ENCODE measurements at places on chromosomes 1 and 21. TPM values are rescaled to one million over a fixed set of nuclear protein-coding genes. Genes with fewer than 3 reads are reported as not detected.

GRCh38 chr1:229012823-229013222 lies 258.1 kb upstream of the RAB4A start:
- no peak for DNase-seq

The OR2T29 gene
- total RNA-seq, result not detected

GRCh38 chr1:185693654-185694053 lies 40.5 kb upstream of the HMCN1 start:
- DNase-seq, result no peak

- no peak for DNase-seq
Observed at GRCh38 chr1:154808909-154809262, 61.2 kb downstream of the KCNN3 start.

GRCh38 chr1:59342801-59343575 lies 46.1 kb downstream of the FGGY start:
- no peak for DNase-seq

DNA sequence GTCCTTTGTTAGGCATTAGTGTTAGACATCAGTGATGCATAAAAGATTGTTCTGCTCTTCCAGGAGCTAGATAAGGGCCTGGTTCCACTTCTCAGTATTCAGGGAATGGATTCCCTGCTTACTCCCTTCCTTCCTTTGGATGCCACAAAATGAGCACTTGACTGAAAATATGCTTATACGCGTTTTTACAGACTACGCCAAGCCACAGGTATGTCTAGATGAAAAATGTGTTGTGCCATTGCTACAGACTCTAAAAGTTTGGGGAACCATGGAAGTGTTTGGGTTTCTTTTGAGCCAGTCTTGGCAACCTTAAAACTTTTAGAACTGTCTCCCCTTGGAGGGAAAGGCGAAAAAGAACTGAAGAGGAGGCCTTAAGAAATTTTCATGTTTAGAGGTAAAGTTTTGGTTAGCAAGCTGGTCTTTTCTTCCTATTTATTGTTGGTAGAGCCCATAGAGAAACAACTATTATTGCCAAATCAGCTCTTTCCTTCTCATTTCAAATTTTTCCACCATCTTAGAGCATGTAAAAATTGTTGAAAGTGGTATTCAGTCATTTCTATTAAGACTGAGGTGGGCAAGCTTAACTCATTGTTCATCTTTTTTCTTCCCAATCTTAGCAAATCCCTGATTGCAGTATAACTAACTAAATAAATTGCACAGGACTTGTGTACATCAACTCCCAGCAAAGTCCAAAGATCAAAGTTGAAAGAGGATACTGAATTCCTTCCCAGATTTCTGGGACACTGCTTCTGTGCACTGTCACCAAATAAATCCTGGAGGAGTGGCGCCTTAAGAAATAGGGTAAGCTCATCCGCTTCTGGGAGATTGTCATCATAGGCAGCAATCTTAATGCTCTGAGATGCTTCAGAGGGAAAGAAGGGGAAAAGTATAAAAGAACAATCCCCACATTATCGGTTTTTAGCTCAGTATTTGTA lies 18.9 kb downstream of the FGGY start:
- DNase-seq, result no peak

DNA sequence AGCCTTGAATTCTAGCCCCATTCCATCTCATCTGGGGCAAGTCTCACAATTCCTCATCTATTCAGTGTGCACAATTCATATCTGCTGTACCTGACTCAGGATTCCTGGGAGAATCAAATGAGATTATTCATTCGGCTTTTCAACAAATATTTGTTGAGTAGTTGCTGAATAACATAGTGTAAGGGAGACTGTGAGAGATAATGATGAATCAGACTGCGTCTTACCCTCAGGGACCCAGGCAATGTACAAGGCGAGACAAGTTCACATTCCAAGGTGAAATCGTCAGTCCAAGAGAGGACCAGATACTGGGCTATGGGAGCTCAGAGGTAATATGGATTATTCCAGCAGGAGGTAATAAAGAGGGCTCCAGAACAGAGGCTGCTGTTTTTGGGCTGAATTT lies 67.8 kb upstream of the SMYD2 start:
- DNase-seq, result no peak

The FHL3 gene
- 20.3 TPM for total RNA-seq

GRCh38 chr1:233289676-233290075 lies 5.8 kb downstream of the PCNX2 start:
- DNase-seq, result no peak

GRCh38 chr1:235424092-235424491 lies 56.9 kb downstream of the TBCE start:
- no peak for DNase-seq

DNA sequence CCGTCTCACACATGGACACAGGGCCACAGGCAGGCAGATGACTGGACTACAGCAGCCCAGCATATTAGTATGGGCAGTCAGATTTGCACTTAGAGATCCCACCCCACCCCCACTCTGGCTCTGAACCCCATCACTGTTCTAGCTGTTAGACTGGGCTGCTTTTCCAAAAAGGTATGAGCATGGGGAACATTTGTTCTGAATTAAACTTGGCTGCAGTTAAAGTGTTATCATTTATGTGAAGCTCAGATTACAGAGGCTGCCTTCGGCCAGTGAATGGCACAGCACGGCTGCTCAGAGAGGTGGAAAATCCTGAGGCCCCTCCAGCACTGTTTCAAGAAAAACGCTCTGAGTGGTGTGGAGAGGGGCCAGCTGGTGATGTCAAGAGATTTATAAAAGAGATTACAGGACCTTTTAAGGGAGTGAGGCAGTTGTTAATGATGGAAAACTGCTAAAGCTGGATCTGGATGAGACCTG lies 6.9 kb upstream of the NOS1AP start:
- peak; percentile 58 for DNase-seq

The LAPTM5 gene
- total RNA-seq, result 0.10 TPM

The INSRR gene
- total RNA-seq, result not detected

GRCh38 chr1:234950598-234950997 lies 178.0 kb downstream of the TOMM20 start:
- DNase-seq, result no peak

GRCh38 chr1:171740356-171740863 lies 1.5 kb downstream of the VAMP4 start:
- DNase-seq, result no peak

The OR6K3 gene
- total RNA-seq, result not detected

DNA sequence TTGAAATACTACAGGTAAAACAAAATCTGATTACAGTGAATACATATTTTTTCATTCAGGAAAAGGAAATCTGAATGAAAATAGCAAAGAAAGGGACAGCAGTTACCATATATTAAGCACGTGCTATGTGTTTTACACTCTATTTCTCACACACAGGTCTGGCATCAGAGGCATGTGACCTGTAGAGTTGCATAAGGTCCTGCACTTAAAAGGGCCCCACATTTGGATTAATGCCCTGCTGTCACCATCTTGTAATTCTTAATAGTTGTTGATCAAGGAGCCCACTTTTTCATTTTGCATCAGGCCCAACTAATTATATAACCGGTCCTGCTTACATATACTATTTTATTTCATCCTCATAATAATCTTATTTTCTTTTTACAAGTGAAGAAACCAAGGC lies 125.8 kb downstream of the LRRC40 start:
- no peak for DNase-seq

GRCh38 chr1:111505641-111506119 lies 2.2 kb upstream of the ADORA3 start:
- no peak for DNase-seq

GRCh38 chr1:109625176-109625575 lies 5.5 kb downstream of the AMPD2 start:
- no peak for DNase-seq

DNA sequence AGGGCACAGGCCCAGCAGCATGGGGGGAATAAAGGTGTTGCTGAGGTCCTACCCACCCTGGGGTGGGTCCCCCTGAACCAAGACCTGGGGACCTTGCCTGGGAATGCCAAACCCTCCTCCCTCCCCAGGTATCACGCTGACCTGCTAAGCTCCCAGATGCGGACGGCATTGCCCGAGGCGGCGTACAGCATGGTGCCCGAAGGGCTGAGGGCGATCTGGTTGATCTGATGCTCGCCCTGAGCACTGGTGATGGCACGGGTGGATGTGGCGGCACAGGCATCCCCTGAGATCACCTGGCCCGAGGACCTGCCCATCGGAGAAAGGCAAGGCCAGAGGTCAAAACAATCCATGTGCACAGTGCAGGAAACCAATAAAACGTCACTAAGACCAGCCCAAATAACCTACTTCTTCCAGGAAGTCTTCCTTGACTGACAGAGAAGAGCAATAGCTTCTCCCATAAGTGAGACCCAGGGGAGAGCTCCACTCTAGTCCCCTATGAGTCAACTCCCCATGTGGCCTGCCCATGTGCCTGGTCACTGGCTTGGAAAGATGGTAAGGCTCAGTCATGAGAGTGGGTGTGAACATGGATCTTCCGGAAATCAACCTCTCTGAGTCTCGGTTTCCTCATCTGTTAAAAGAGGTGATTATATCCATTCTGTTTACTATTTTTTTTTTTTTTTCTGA lies 46.3 kb downstream of the KIF21B start:
- no peak for DNase-seq

DNA sequence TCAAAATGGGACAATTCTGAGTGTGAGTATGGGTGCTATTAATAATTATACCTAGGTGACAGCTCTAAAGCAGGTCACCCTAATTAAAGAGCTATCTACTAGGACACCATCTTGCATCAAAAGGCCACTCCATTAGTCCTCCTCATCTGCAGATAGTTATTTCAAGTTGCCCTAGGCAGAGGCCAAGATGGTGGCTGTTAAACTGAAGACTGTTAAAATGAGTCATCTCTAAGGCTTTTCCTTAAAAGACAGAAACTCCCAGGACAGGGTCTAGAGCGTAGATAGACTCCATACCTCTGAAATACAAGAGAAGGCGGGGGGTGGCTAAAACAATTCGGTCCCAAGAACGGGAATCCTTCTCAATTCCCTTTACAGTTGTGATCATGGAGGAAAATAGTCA lies 4.5 kb upstream of the ZNF697 start:
- no peak for DNase-seq

- no peak for DNase-seq
Observed at GRCh38 chr1:90134175-90134955, 139.5 kb downstream of the ZNF326 start.

DNA sequence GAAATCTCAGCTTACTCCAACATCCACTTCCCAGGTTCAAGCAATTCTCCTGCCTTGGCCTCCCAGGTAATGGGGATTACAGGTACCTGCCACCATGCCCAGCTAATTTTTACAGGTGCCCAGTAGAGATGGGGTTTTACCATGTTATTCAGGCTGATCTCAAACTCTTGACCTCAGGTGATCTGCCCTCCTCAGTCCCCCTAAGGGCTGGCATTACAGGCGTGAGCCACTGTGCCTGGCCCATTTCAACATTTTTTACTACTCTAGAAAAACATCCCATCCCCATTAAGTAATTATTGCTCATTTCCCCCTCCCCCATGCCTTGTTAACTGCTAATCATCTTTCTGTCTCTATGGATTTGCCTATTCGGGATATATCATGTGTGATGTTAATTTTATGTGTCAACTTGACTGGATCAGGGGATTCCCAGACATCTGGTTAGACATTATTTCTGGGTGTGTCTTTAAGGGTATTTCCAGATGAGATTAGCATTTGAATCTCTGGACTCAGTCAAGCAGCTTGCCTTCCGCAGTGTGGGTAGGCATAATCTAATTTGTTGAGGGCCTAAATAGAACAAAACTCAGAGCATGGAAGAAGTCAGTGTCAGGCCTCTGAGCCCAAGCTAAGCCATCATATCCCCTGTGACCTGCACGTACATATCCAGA lies 33.0 kb upstream of the ZBTB8B start:
- no peak for DNase-seq

The DUSP23 gene
- 11.0 TPM for total RNA-seq

The MLLT11 gene
- 65.3 TPM for total RNA-seq

The TNFRSF9 gene
- total RNA-seq, result 2.0 TPM

- DNase-seq, result peak; percentile 9
Observed at GRCh38 chr1:13930151-13930550, 230.2 kb downstream of the PRDM2 start.

The OR14A2 gene
- total RNA-seq, result not detected

DNA sequence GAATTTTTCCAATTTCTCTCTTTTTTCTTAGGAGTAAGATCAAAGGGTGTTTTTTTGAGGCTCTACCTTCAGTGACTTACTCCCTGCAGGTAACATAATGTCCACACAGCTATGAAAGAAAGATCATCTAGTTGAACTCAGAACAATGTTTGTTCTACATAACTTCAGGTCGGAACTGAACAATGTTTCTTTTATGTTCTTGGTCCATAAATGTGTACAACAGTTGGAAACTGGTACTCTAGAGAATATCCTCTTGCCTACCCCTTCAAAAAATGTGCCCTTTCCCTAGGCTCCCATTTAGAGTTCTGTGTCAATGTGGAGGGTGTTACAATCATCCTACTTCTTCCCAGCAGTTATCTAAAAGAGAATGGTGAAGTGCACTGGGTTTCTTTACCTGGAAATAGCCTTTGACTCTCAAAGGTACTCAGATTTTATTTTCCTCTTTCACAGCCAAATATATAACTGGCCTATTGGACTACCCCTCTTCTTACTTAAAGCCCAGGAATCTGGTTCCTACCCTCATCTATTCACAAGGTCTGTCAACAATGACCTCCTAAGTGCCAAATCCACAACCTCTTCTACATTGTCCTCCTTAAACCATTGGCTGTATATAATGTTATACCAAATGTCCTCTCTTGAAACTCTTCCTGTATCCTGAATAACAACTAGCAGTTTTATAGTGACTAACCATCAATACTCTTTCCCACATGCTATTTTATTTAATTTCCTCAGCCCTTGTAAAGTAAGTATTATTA lies 42.3 kb downstream of the CD58 start:
- no peak for DNase-seq

DNA sequence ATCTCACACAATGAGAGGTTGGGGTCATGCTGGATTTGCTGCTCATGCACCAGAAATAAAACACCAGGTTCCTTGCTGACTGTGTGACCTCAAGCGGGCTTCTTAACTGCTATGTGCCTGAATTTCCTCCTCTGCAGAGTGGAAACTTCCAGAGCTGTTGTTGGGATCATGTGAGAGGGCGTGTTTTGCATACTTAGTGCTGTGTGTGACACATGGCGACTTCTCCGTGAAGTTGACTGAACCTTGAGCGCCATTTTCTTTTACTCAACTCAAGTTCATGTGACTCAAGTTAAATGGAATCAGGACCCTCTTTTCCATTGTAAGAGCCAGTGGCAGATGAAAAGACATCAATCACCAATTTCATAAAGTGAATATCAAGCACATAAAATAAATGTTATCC lies 224.0 kb downstream of the KIF26B start:
- DNase-seq, result no peak

DNA sequence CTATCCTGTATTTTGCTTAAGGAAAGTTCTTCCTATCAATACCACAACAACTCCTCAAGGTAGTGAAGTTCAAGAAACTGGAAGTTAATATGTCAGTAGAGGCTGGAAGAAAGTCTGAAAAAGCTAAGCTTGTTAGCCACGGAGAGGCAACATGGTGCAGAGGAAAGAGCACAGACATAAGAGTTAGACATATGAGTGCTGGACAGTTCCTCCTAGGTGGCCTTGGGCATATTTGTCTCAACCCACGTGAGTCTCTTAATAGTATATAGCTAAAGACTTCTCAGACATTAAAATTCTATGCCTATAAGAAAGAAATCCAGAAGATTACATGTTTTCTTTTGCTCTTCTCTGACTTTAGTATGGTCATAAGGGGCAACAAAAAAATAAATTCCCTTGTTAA lies 22.8 kb upstream of the RRP15 start:
- no peak for DNase-seq

All from H4 (cell line).